ENCODE measurements at places on chromosomes 5 and 9.

DNA sequence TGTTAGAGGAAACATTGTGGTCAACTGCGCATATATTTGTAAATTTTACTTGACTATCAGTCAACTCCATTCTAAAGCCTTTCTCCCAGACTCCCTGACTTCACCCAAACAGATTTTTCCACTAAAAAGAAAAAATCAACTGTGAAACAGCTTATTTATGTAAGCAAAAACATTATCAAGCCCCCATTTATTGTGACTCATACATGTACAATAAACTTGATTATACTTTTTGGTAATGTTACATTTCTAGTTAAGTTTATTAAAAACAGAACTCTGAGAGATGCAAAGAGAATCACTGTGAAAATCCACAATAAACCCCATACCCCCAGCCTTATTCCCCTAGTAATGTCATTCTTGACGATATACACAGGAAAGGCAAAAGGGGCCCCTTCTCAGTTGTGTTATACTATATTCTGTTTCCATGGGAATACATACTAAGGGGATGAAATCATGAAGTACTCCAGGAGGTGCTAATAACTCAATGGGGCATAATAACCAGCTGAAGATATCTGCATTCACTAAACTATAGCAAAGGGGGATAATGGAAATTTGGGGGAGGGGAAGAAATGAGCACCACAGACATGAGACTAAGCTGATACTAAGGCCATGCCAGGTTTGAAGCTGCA, 616.0 kb downstream of the ACTL7B start:
- DNase-seq, result no peak

DNA sequence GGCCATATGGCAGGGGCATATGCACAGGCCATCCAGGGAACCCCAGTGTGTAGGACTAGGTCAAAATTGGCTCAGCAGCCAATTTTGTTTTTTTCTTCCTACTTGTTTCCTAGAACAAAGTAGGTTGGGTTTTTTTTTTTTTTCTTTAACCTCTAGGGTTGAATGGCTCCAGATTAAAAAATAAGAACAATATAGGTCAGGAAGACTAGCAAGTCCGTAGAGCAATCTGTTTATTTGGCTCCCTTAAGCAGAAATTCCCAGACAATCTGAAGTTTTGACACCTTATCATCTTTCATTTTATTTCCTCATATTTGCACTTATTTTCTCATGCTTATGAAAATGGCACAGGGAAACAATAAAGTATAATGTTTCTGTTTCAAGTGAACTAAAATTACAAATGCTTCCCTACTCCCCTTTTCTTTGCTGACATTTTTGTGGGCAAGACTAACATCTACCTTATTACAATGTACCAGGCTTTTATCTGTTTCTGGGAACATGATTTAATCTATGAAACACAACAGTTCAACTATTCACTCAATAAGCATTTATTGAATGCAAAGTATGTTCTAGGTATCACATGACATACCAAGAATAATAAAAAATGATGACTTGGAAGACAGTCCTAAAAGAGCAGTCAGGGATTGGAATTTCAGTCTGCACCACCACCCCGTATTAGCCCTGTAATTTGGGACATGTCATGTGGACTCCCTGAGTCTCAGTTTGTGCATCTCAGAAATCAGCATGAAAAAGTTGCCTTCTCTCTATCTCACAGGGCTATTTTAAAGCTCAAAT, 30.5 kb downstream of the TLR4 start:
- DNase-seq, result no peak

- no peak for DNase-seq
Observed at GRCh38 chr5:35852084-35852734, 4.5 kb upstream of the IL7R start.

- DNase-seq, result no peak
Observed at GRCh38 chr9:98418578-98419259, 163.3 kb upstream of the TBC1D2 start.

DNA sequence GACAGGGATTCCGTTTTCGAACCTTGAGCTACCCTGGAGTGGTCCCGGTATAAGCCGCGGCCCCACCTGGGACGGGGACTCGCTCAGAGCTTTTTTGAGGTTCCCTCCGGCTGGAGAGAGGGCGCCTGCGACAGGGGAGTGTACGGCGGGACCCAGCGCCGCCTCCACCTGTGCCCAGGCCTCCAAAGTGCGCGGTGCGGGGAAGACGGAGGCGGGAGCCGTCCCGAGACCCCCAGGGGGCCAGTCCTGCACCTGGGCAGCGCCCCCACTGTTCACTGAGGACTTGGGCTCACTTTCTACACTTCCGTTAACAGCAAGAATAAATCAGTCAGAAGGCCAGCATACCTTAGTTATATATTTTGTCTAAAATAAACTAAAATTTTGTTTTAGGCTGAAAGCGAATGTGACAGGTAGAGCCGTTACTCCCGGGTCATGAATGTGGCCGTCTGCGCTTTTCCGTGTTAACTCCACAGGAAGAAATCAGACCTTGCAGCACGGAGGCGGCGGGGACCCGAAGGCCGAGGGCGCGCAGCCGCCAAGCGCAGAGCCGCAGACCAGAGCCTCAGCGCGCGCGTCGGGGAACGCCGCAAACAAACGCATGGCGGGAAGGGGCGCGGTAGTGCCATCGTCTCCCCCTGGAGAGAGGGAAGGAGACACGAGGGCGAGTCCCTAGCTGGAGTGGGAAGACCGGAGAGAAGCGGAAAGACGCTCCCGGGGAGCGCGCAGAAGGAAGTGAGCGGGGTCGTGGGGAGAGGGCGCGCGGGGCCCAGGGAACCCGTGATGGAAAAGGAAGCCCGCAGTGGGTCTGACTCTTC, 14.1 kb downstream of the TRIM7 start:
- DNase-seq, result no peak

GRCh38 chr5:16540421-16540820, 74.8 kb upstream of the ZNF622 start:
- DNase-seq, result no peak

- DNase-seq, result no peak
Observed at GRCh38 chr9:120737416-120738165, 23.3 kb upstream of the MEGF9 start.

DNA sequence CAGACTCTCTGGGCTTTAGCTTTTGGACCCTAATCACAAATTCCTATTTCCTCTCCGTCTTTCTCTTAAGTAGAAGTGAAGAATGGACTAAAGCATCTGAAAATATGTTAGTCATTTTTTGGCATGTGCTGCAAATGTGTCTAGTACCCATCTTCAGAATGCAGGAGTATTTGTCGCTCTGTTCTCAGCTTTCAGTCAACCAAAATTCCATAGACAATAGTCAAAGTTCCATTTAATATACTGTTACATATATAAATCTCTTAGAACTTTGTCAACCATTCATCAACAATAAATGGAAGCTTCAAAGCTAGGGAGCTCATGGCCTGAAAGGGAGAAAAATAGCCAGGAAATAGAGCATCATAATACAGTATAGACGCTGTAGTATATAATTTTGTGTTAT, 509.4 kb downstream of the BNC2 start:
- no peak for DNase-seq

DNA sequence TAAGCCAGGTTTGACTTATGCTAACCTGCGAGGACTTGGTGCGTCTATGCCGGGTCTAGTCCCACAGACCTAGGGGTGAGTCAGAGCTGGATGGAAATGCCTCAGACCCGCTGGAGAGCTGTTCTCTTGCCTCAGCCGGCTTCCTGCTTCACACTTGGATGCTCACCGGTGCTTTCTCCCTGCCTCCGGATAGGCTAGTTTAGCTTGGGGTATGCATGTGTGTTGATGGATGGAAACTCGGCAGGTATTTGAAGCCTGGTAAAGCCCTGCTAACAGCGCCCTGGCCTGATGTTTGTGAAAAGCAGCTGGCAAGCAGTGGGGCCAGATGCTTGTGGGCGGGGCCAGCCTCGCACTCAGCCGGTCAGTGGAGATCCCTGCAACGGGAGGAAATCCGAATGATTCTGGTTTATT, 29.3 kb downstream of the PRRC2B start:
- no peak for DNase-seq
